ENCODE measurements at places on chromosomes 7 and 10.
A peak's percentile ranks its signal among the peaks of the same experiment; 100 is the strongest.

DNA sequence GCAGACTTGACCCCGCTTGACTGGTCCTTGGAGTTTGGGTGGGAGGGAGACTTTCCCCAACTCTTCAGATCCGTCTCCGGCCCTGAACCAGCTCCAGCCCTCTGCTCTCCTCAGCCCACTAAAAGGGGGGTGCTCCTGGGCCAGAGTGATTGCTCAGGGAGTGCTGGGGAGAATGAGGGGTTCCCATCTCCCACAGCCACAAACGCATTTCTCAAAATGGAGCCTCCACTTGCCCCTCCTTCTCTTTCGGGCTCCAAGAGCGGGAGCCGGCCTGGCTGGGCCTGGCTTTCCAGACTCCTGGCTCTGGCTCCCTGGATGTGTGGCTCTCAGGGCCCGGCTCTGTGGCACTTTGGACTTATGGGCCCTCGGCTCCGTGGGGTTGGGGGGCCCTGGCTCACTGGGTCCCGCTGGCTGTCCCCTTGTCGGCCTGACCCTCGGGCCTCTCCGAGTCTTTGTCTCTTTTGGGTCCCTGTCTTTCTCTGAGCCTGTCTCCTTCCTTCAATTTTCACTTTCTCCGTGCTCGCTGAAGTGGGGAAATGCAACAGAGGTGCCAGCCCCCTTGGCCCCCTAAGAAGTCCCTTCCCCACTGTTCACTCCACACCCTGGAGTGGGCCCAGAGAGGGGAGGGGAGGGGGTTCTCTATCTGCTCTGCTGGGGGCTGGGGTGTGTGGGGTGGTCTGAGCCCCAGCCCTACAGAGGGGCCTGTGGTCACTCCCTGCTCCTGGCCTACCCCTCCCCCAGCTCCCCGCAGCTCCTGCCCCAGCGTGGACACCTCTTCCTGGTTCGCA, 713 bp downstream of the LZTS2 start:
- DNase-seq: no peak

DNA sequence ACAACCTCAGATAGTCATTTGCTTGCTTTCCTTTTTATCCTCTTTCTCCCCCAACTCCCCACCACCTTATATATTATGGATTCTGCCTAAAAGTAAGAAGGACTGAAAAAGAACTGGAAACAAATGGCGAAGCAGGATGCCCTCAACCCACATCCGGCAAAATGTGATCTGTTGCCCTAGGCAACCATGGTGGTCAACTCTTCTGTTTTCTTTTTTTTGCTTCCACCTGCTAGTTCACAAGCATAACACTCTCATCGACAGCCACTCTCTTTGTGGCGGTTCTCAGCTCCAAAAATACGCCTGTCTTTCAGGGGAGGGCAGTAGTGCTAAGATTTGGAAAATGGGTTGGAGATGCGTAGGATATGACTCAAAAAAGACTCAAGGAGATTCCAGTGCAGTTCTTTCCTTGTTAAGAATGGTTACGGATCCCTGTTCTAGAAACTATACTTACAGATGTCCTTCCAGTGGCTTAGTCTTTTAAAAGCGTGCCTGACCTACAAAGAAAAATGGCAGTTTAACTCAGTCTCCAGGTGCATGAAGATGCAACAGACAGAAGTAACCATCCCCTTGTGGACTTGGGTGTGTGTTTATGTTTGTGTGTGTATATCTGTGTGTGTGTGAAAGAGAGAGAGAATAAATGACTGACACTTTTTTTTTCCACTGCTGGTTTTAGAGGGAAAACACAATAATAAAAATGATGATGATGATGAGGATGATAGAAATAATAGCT, 10.7 kb downstream of the APBB1IP start:
- DNase-seq: peak; percentile 62

GRCh38 chr7:142385491-142386340, 127.9 kb upstream of the PRSS58 start:
- peak; percentile 52 for DNase-seq

GRCh38 chr10:23189024-23189423, 3.1 kb upstream of the PTF1A start:
- no peak for DNase-seq

- peak; percentile 30 for DNase-seq
Observed at GRCh38 chr10:44913350-44914081, 2.4 kb downstream of the TMEM72 start.

DNA sequence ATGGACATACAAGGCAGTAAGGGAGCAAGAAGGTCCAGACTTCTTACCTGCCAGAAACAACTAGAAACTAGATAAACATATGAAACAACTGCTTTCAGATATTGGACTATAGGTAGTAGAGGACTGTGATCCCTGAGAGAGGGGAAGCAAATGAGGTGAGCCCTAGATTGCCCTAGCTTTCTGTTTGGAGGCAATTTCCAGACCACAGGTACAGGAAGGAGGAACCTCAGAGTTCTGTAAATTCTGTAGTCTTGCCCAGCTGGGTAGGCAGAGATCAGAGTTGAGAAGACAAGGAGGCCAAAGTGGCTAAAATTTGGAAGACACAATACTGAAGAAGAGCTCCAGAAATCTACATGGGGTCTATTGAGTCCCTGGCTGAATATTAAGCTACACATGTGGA, 21.0 kb downstream of the CDK6 start:
- no peak for DNase-seq

- no peak for DNase-seq
Observed at GRCh38 chr7:150846291-150847115, 5.8 kb upstream of the AOC1 start.

GRCh38 chr10:132447446-132448247, 50.6 kb downstream of the PWWP2B start:
- DNase-seq: peak; percentile 87

DNA sequence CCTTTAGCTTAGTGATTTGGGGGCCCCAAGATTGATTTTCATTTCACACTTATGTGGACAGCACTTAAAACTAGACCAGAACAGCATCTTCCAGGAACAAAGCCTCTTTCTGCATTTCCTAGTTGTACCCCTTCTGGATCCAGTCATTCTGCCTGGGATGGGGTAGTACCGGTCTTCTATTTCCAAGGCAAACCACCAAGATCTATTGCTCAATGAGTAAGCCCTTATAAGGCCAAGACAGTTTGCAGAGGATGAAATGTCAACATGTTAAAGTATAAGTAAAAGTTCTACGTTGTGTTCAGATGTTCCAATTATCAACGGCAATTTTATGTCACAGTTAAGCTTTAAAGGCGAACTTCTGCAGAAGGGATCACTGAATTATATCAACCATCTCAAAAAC, 106.9 kb upstream of the ZNF746 start:
- DNase-seq: no peak

- no peak for DNase-seq
Observed at GRCh38 chr10:132422903-132423825, 26.2 kb downstream of the PWWP2B start.

GRCh38 chr7:117324960-117325359, 2.1 kb upstream of the WNT2 start:
- DNase-seq: no peak

DNA sequence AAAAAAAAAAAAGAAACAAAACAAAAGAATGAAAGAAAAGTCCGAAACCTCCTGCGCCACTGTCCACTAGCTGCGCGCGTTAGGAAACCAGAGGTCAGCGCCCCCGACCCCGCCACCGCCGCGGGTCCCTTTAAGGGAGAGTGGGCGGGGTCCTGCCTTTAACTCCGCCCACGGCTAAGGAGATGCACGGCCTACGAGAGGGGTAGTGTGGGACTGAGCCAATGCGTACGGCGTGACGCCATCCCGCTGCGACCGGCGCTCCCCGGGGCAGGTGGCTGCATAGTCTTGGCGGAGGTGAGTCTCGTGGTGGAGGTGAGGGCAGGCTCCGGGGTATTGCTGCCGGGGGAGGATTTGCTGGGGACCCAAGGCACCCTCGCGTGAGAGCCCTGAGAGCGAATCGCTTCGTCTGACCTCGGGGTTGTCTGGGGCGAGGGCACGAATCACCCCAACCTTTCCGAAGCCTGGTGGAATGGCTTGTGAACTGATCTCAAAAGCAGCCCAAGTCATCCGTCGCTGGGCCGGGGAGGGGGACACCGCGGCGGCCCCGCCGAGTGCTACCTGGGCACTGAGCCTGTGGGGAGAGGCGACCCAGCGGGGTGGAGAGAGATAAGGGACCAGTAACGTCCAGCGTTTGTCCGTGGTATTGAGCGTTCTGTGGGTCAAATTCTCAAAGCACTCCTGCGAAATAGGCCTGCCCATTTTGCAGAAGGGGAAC, at the start of gene MRPS17:
Gene MRPS17, plus strand, starts transcription at position 241 of the 715 bp plus-strand sequence. CDS start 1,319 bp downstream, outside the sequence.
- DNase-seq: peak; percentile 93

- DNase-seq: no peak
Observed at GRCh38 chr10:23310404-23310803, 34.2 kb downstream of the C10orf67 start.

- no peak for DNase-seq
Observed at GRCh38 chr7:141557360-141557759, 6.2 kb downstream of the AGK start.

DNA sequence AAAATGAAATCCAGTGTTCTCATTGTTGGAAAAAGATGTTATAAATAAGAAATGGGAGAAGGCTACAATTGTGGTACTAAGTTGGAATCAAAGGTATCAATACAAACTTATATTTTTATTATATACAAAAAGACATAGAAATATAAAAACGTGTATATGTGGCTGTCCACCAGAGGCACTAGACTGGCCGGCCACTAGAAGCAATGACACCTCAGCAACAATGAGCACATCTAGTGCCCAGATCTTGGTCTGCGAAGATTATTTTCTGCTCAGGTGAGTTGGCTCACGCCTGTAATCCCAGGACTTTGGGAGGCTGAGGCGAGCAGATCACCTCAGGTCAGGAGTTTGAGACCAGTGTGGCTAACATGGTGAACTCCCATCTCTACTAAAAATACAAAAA, 21.6 kb downstream of the IDE start:
- DNase-seq: no peak

GRCh38 chr7:55360486-55360885, 4.7 kb upstream of the LANCL2 start:
- no peak for DNase-seq

- no peak for DNase-seq
Observed at GRCh38 chr7:158133057-158133456, 454.6 kb downstream of the PTPRN2 start.

DNA sequence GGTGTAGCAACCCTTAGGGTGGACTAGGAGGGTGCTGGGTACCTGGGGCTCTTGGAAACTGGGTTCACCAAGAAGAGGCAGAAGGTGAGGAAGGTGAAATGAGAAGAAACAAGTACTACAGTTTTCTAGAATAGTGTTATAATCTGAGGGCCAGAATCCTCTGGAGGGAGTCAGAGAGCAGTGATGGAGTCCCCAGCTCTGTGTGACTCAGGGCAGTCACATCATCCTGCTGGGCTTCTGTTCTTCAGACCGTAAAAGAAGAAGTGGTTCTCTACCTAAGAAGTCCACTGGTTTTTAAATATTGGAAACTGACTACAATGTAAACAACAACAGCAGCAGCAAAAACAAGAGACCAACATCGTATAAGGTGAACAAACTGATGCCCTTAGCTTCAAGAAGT, 197.3 kb downstream of the PRPF18 start:
- peak; percentile 16 for DNase-seq

DNA sequence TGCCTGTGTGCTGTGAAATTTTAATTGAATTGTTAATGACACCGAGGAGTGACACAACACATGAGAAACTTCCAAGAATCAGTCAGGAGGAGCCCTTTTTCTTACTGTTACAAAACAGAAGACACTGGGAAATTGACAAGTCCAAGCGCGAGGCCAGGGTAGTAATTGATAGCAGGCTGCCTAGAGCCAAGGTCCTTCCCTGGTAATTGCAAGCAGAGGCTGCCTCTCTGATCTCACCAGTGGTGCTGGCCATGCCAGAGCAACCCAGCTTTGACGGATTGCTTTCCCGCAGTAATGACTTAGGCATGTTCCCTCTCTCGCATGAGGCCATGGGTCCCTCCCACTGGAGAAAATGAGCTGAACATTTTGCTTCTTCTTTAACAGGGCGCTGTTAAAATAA, 111.5 kb downstream of the LRMDA start:
- DNase-seq: no peak

GRCh38 chr7:151286148-151286547, 37.7 kb upstream of the SMARCD3 start:
- no peak for DNase-seq

DNA sequence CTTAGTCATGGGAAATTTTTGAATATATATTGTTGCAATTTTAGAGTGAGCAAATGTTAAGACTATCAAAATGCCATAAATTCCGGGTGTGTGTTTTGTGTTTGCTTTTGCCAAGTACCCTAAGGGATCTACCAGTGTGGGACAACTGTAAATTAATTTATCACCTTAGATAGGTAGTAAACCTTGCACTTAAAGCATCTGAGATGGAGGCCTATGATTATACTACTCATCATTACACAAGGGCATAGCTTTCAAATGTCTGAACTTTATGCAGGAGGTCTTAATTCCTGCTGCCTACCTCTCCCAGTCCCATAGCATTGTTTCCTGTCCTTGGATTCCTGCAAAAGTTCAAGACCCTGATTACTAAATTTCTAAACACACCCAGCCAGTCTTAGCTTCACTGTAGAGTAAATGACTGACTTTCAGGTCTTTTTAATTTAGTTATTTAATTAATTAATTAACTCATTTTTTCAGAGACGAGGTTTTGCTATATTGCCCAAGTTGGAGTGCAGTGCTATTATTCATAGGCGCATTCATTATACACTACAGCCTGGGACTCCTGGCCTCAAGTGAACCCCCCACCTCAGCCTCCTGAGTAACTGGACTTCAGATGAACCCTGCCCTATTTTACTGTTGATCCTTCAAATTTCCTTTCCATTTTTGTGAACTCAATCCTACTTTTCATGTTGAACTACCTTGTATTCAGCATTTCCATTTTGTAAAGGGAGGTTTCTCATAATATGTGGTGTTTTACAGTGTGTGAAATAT, 47.0 kb downstream of the THSD7A start:
- DNase-seq: no peak

DNA sequence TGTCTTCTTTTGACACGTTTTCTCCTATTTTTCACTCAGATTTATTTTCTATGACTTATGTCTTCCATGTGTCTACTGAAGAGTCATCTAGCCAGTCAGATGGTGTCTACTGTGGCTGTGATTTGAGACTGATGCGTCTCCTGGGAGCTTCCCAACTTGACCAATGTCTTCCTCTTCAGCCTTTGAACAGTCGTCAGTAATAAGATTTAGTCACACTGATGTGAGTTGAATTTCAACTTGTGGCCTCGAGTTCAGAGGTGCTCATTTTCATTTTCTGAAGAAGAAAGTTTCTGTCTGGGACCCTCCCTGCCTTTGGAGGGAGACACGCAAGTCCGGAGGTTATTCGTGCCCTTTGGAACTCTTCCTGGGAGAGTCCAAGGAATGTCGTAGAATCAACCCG, 221.9 kb upstream of the INHBA start:
- DNase-seq: no peak

- DNase-seq: no peak
Observed at GRCh38 chr10:53140506-53140905, 367.9 kb upstream of the MBL2 start.

- no peak for DNase-seq
Observed at GRCh38 chr7:96953676-96954513, 51.5 kb upstream of the DLX6 start.

DNA sequence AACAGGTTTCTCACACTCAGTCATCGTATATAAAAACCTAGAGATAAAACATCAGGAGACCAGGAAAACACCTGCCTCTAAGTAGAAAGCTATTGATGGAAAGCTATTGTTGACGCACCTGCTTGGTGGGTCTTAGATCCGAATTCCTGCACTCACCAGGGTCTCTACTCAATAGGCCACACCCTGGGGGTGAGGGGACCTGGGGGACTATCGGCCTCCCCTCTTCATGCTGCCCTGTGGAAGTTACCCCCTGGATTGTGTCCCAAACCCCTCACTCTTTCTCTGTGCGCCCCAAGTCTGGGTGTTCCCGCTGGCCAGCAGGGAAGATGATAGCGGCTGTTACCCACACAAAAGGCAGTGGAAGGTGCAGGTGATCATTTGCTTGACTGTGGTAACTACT, 313.0 kb downstream of the WDR37 start:
- DNase-seq: no peak

All from CD4-positive, alpha-beta T cell (primary cell).